ENCODE measurements at places on chromosomes 4 and X.
A peak's percentile ranks its signal among the peaks of the same experiment; 100 is the strongest.

DNA sequence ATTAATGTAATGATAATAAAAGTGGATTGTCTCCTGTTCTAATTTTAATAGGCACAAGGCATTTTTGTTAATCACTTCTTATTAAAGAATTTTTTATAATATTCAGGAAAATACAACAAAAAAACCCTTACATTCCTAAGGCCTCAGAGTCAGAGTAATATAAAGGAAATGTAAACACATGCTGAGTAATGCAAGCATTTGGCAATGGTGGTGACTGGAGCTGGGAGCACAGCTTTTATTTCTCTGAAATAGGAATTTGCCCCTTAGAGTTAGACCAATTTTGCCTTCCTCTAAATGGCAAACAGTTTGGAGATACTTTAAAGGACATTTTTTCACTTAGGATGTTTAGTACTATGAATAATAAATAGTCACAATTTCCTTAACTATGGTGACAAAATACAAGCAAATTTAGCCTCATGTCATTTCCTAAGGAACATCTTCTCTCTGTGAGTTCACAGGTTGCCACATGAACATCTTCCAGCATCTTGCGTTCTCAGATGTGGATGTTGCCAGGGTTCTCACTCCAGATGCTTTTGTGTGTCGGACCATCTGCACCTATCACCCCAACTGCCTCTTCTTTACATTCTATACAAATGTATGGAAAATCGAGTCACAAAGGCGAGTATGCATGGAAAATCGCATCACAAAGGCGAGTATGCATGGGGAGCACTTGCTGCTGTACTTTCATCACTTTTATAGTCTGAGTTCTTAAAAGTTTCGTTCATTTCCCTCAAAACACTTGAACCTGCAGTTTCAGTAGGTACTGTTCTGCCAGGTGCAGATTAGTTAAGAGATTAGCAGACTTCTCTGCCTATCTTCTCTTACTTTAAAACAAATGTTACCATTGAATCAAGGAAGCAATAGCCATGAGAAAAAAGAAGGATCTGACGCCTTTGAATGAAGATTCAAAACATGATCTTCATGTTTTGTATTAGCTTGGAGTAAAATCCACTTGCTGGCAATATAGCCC is 15.9 kb upstream of the F11 start:
- no peak for DNase-seq

GRCh38 chr4:17301869-17302268 is 210.0 kb downstream of the QDPR start:
- DNase-seq = no peak

DNA sequence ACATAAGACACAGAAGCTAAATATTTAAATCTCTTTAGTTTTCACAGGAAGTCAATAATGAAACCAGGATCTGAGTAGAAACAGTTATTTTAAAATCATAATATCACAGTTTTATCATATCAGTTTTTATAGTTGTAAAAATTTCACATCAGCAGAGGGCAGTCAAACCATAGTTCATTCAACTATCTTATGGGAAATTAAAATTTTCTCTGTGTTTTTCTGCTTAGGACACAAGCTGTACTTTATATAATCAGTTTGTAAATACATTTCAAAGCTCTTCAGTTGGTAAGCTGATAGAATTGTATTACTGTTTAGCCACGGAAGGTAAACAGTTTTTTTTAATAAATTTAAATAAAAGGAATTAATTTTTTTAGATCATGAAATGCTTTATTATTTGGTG is 204.8 kb upstream of the NUDT6 start:
- no peak for DNase-seq

DNA sequence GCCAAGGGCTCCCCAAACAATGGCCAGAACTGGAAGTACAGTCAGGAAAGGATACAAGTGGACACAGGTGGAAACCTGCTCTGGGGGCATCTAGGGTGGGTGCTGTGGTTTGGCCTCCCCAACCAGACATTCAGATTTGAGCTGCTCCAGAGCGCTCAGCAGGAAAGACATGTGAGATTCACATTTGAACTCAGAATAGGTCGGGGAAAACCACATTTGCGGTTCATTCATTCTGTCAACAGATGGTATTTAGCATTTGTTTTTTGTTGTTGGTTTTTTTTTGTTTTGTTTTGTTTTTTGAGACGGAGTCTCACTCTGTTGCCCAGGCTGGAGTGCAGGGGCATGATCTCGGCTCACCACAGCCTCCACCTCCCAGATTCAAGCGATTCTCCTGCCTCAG is 44.0 kb downstream of the STEEP1 start:
- no peak for DNase-seq

DNA sequence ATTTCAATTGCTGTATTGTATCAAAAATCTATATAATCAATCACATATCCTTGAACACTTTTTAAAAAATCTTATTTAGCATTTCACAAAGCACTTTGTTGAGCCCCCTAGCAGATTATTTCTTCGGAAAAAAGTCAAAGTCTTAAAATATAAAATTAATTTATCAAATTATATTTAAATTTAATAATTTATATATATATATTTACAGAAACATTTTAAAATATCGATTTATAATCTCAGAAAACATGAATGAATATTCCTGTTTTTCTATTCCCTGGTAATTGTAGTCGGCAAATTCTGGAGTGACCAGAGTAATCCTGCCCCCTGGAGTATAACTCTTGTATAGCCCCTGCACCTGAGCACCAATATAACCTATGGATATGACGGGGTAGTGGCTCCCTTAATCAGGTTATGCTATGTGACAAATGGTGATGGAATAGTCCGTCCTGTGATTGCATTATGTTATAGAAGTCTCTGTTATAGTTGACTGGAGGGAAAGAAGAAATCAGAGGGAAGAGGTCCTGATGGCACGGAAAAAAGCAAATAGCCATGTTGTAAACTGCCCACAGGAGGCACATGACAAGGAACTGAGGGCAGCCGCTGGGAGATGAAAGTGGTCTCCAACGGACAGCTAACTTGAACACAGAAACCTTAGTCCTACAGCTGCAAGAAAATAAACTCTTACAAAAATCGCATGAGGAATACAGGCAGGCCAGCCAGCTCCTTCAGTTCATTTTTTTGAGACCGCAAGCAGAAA is 1092.3 kb downstream of the ARAP2 start:
- DNase-seq = no peak

- DNase-seq = no peak
Measured at GRCh38 chr4:678331-679103, 4.2 kb downstream of the MYL5 start.

DNA sequence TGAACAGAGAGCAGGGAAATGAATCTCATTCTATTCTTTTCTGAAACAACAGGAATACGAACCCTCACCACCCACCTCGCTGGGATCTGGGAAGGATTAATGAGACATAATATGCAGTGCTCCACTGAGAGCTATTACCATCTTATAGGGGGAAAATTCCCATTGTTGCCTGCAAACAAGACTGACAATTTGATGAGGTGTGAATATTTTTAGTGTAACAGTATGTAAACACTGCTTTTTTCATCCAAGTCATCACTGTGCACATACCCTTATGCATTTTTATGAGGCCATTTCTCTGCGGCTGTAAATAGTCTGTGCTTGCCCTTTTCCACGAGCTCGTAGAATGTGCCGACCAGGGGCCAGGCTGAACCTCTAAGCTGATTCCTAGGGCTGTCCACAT is 285.6 kb upstream of the CPEB2 start:
- DNase-seq = no peak

DNA sequence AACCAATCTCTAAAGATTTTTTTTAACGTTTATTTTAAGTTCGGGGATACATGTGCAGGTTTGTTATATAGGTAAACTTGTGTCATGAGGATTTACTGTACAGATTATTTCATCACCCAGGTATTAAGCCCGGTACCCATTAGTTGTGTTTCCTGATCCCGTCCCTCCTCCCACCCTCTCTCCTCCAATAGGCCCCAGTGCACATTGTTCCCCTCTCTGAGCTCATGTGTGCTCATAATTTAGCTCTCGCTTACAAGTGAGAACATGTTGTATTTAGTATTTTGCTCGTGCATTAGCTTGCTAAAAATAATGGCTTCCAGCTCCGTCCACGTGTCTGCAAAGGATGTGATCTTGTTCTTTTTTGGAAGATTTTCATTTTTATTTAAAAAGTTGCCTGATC is 2309.4 kb upstream of the AGA start:
- DNase-seq = no peak

DNA sequence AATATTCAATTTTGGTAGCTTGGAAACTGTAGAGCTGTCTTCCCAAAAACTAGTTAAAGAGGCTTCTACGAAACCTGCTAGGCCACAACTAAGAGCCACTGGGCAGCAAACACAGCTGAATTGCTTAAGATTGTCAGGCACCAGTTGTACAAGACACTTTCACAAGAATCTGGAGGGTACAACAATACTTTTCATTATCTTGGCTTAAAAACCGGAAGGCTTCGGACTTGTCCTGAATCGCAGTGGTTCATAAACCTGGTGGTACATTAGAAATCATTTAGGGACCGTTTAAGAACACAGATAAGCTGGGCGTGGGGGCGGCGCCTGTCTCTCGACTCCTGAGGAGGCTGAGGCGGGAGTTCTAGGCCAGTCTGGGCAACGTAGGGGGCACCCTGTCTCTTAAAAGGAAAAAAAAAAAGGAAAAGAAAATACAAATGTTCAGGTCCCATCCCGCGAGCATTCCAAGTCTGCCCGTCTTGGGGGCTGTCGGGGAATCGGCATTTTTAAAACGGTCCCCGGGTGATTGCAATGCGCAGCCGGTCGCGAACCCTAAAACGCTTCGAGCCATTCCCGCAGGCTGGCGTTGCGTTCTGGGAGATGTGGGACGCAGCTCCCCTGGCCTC is 763 bp downstream of the PYURF start:
- DNase-seq = no peak

- no peak for DNase-seq
Measured at GRCh38 chr4:98828801-98829200, 100.1 kb downstream of the EIF4E start.

- no peak for DNase-seq
Measured at GRCh38 chr4:52976523-52977230, 114.6 kb downstream of the RASL11B start.

DNA sequence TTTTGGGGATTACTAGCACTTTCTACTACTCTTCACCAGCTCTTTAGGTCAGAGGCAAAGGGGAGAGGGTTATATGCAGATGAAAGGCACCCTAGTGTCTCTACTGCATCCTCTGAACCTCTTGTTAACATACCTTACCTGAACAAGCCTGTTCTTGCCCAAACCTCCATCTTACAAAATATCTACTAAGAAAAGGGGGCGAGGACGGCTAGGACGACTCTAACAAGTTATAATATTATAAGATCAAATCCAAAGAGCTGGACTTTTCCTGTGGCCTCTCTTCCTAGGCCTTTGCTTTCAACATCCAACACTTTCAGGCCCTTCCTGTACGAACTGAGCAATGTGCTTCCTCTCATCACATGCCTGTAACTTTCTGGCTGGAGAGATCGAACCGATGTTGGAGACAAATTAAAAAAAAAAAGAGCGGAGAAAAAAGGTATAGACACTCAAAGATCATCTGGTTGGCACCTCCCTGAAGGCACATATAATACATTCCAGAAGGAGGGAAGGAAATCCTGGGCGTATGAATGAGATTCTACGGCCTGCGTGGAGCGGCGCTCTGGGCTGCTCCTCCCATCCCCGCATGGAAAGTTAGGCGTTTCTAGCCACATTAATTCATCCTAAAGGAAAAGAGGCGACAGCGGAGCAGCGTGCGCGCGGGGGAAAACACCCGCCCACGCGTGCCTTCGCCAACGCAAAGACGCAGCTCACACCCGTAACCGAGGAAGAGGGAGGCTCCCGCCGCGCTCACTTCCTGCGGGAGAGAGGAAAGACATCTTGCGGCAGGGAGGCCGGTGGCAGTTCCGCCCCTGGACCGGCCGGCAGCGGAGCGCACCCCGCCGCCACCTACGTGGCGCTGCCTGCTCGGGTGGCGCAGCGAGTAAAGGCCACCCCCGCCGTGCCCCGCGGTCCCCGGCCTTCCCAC is 808 bp downstream of the PRDM5 start:
- peak; percentile 27 for DNase-seq

- DNase-seq = no peak
Measured at GRCh38 chrX:132443196-132444135, 45.4 kb downstream of the MBNL3 start.

- DNase-seq = no peak
Measured at GRCh38 chr4:52234561-52235440, 183.7 kb downstream of the SPATA18 start.

- no peak for DNase-seq
Measured at GRCh38 chrX:36867143-36867542, 141.0 kb upstream of the FAM47C start.

GRCh38 chrX:133185119-133185518 is 33.0 kb downstream of the TFDP3 start:
- no peak for DNase-seq

GRCh38 chrX:39705290-39705689 is 392.5 kb downstream of the BCOR start:
- no peak for DNase-seq

DNA sequence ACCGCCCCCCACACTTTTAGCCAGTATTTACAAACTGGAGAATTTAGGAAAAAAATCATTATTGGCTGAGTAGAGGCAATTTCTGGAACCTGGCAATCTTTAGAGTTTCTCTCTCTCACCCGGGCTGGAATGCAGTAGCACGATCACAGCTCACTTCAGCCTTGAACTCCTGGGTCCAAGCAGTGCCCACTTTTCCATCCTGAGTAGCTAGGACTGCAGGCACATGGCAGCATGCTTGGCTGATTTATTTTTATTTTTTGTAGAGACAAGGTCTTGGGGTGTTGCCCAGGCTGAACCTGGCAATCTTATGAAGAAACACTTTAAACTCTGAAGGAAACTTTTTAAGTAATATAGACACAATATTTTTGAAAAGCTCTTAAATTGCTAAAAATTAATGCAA is 120.1 kb downstream of the AFF1 start:
- no peak for DNase-seq

DNA sequence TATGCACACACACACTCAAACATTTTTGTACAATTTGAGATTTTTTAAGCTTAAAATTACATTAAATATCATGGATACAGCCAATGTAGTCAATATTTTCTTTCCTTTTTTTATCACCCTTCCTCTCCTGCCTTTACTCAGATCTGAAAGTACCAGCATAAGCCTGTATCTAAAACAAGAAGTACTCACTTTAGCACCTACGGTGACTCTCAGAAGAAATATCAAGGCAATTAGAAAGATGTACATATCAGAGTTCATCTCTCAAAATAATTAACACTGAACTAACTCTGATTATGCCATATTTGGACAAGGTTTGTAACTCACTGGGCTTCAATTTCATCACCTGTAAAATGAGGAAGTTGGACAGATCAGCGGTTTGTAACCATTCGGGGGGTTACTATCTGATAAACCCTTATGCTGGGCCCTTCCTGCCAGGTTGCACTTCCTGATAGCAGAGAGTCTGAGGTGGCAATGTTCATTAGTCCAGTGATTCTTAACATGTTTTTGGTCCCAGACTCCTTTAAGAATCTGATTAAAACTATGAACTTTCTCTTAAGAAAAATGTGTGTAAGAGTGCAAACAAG is 5.7 kb upstream of the GPR174 start:
- DNase-seq = no peak

DNA sequence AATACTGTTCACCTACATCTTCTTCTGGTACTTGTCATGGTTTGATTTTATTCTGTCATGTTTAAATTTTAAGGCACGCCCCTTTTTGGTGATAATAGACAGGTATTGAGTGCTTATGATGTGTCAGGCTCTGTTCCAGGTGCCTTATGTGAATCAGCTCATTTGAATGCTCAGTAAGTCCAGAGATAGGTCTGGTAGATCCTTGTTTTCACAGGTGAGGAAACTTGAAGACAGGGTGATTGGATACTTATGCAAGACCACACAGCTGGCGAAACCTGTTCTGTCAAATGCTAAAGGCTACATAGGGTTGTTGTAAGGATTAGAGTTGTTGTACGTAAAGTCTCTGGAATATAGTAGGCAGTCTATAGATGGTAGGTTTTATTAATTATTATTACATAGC is 9.6 kb upstream of the SLC25A14 start:
- no peak for DNase-seq

All from cortex of kidney (tissue), 1 donor.